SW 1271 (cell line): ENCODE measurements at places on chromosomes 5 and 9.

DNA sequence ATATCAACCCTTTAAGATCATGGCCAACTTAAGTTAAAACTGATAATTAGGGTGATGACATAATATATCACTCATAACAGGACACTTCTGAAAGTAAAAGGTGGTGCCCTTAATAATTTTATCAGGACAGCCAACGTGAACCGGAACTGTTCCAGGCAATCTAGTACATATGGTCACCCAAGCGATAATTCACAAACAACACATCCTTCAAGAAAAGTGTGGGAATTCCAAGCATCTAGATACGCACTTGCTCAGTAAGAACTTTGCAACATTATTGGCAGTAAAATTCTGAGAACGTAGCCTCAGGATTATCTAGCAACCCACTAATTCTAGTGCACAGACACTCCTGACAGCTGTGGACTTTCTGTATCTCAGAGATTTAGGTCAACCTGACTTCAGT, 85.7 kb downstream of the ALDH7A1 start:
- no peak for DNase-seq

- no peak for DNase-seq
These were observed 44.8 kb downstream of the PRLR start for GRCh38 chr5:35185518-35185917.

- no peak for DNase-seq
These were observed 199.7 kb downstream of the GLIS3 start for GRCh38 chr9:4099976-4100735.

DNA sequence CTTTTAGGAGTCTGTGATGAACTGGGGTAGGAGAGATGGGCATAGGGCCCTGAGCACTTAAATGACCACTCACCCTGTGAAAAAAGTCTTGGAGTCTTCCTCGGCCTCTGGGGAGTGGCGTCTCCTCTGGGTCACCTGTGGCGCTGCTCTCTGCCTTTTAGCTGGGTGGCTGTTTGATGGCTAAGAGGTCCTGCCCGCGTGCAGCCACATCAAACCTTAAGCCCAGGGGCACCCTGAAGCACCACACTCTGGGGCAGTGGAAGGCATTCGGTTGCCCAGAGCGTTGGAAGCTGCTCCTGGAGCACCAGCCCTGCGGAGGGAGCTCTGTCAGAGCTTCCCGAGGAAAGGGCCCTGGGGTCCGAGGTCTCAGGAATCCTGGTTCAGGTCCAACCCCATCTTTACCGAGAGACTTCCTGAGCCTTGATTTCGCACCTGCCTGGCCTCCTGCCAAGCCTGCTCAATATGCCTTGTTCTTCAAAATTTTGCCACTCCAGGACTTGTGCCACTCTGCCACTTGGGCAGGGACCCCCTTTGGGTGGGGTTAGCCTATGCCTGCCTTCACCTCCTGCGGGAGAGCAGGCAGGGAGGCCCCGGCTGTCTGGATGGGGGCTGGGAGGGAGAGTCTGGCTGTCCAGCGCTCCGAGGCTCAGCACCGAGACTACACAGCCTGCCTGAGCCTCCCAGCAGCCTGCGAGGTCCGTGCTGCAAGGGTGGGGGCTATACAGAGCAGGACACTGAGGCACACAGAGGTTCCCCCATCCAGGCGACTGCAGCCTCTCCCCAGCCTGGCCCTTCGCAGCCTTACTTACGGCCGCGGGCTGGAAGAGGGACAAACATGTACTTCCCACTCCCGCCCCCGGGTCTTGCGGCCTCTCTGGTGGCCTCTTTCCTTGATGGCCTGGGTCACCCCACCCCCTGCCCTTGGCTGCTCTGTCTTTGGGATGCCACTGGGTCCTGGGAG, 63.4 kb upstream of the RNU6ATAC start:
- no peak for DNase-seq

DNA sequence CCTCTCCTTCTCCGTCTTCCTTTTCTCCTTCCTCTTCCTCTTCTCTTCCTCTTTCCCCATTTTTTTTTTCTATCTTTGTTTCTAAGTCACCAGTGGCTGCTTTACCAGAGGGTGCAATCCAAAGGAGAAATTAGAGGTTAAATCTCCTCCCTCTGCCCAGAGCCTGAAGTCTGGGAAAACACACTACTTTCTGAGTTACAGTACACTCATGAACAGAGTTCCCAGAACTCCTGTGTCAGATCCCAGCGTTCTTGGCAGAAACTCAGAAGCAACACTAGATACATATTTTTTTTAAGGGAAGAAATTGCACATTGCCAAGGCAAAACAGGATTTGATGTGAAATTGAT, 189.0 kb downstream of the SNCAIP start:
- no peak for DNase-seq

GRCh38 chr9:121838746-121839669, 187.6 kb downstream of the DAB2IP start:
- DNase-seq: no peak

DNA sequence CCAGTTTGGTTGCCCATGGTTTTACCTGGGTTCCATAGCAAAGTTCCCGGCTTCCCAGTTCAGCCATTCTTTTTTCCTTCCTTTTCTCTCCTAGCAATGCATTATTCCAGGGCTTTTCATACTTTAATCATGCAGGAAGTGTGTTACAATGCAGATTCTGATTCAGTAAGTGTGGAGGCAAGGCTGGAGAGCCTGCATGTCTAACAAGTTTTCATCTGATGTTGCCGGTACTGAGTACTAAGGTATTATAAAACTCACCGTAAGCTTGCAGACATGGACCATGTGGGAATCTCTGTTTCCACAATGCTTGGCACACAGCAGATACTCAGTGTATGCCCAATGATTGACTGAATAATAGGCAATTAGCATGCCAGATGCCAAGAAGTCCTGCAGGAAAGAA, 102.9 kb upstream of the SHB start:
- no peak for DNase-seq

DNA sequence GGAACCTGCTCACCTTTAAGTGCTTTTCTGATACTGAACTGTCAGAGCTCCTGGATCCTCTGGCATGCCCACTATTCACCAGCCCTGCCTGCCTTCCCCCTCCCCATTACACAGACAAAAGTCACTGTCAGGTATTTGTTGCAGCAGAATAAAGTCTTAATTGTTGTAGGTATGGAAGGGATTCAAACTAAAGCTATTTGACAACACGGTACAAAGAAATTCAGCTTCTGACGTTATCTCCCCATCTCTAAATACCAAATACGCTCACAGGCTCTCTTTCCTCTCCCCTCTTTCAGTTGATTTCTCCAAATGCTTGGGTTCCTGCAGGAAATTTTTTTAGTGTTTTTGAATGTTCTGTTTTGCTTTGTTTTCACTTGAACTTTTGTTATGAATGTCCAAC, 9.3 kb upstream of the TGFBR1 start:
- no peak for DNase-seq

DNA sequence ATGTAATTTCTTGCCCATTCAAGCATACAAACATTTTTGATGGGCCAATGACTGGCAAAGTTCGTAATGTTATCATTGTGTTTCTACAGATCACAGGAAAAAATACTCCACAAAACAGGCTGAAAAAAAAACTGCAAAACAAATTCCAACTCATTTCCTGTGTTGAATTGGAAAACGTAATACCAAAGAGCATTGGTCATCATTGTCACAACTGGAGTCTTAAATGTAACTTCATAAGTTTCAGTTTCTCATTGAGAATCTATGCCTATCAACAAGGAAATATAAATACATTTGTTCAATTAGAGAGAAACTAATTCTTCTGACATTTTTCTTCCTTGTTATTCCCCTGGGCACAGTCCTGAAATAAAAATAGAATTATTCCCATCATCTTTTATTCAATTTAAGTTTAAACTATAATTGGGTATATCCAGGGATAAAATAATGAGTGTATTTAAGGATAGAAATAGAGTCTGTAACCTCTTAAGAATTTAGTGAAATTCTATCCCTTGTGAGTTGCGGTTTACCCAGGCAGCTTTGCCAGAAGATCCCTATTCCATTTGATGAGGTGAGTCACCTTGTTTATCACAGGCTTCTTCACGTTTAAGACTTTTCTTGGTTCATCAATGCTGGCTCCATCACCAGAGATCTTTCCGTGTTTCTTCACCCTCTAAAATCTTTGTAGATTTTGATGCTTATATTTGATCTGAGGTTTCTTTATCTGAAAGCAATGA, 112.7 kb upstream of the ITGA1 start:
- DNase-seq: peak; percentile 35

GRCh38 chr5:76283670-76284069, 119.4 kb upstream of the IQGAP2 start:
- no peak for DNase-seq

DNA sequence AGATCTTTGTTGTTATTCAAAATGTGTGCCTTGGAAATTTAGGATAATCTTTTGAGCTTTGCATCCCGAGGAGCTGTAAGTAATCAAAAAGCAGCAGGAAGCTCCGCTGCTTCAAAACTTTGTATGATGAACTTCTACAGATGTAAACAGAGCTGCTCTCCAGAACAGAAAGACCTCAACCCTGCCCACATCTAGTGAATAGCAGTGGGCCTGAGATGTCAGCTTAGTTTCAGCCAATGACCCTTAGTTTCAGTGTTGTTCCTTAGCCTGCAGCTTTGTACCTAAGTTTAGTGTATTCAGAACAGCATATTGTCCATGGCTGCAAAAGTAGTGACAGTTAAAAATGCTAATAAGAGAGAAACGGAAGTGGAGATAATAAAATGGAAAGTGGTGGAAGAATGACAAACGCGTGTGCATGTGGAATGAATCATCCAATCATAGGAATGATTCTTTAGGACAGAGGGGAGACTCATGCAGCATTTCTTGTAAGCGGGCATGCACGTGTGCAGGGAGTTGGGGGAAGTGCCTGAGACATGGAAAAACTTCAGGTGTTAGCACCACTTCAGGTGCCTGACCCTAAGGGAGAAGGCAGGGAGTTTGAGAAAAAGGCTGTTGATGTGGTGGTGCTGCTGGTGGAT, 24.9 kb downstream of the SNX24 start:
- DNase-seq: no peak

DNA sequence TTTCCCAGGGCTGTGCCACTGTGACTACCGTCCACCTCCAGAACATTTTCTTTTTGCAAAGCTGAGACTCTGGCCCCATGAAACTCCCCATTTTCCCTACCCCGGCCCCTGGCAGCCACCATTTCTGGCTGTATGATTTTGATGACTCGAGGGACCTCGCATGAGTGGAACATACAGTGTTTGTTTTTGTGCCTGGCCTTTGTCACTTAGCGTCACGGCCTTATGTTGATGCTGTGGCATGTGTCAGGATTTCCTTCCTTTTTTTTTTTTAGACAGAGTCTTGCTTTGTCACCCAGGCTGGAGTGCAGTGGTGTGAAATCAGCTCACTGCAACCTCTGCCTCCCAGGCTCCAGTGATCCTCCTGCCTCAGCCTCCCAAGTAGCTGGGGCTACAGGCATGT, 42.7 kb downstream of the ASS1 start:
- no peak for DNase-seq

DNA sequence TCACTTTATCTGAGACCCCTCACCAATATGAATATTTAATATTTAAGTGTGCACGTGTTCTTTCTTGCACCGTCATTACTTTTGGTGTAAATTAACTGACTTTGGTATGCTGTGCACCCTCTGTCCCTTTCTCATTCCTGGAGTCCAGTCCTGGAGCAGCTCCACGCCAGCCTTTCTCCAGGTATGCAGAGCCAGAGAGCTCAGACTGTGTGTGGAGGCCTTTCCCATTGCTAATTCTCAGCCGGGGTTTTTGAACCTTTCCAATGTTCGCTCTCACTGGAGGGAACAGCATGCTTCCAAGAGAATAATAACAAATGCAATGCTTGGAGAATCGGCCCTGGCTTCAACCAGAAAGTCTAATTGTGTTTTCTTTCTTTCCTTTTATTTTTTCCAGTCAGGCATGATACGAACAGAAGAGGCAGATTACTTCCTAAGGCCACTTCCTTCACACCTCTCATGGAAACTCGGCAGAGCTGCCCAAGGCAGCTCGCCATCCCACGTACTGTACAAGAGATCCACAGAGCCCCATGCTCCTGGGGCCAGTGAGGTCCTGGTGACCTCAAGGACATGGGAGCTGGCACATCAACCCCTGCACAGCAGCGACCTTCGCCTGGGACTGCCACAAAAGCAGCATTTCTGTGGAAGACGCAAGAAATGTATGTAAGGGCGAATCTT, 41.7 kb downstream of the ADAMTS16 start:
- no peak for DNase-seq

DNA sequence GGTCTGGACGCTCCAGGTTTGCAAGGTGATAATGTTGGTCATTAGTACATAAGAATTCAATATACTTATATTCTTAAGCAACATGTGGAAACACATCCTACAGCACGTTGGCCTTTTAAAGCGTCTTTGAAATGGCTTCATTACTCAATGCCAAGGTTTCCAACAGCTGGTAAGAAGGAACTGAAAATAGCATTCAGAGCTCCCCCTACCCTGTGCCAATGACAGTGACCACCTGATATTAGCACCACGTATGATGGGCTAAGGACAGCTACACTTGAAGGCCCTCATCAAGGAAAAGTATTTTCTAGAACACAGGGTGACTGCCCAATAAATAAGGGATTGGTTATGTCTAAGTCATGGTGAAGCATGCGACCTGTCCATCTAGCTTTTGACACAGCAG, 9.9 kb downstream of the ZNF622 start:
- DNase-seq: no peak

DNA sequence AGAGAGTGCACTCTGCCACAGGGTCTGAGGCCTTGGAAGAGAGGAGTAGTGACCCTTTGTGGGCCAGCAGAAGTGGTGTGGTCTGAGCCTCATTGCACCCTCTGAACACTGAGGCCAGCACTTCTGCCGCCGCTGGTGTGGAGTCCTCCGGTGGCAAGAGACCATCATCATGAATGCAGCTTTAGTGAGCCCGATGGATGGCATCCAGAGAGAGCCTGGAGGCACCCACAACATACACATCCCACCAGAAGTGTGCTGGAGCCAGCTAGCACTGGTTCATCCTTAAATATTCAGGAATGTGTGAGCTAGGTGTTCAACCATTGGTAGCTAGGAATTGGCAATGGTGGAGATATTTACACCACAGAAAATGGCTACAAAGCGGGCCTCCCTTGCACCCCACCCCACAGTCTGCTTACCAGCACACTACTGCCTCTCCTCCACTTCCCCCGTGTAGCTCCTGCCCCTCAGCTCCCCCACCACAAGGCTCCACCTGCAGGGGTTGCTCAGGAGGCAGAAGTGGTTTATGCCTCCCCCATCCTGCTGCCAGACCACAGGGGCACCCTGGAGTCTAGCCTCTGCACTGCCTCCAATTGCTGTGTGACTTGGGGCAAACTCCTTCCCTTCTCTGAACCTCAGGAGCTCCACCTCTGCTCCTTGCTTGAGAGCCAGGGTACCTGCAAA, 16.4 kb downstream of the SLC6A7 start:
- no peak for DNase-seq

GRCh38 chr5:52788505-52788821, 747 bp downstream of the ITGA1 start:
- DNase-seq: no peak
